Activated naive CD4-positive, alpha-beta T cell (primary cell): ENCODE measurements at places on chromosomes 12 and 14.

DNA sequence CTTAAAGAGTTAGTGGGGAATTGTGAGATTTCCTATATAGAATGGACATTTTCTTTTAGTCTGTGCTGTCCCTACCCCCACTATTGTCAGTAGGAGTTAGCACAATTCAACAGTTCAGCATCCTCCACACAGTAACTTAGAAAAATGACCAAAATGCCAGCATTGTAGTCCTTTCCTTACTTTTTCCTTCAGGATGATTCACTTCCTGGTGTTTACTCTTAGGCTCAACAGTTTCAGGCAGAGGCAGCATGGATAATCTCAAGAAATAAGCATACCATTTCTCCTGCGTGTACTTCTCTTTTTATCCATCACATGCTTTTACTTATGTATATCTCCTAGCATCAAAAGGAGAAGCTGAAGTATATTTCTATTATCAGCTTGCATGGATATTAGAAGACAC lies 683.4 kb downstream of the SLC16A7 start:
- no peak for DNase-seq

GRCh38 chr14:23916446-23916845 lies 37.1 kb upstream of the DHRS4 start:
- no peak for DNase-seq

DNA sequence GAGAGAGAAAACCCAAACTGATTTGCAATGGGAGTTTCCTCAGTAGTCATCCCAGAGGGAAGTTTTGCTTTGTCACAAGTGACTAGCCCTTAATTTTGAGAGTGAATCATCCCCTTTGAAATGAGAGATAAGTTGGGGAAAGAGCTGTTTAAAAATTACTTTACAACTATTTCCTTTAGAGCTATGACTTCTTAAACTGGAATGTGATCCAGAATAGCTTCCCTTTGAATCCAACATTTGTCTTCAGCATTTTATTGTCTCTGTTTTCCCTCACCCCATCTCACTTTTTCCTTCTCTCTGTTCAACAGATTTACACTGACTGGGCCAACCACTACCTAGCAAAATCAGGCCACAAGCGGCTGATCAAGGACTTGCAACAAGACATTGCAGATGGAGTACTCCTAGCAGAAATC lies 109.3 kb downstream of the NAV3 start:
- DNase-seq = no peak

DNA sequence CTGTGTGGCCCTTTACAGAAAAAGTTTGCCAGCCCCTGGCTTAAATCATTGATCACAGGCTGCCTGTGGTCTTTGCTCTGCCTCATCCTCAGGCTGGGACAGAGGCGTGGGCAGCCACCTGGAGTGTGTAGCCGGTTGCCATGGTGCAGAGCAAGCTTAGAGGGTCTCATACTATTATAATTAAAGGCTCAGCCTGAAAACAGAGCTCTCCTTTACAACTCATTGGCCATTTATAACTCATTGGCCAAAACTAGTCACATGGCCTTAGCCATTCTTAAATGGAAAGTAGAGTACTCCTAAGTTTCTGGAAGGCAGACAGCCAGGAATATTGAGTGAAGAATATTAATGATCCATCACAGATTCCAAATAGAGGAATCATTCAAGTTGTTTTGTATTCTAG lies 3.0 kb downstream of the HSP90B1 start:
- no peak for DNase-seq
